ENCODE measurements at places on chromosomes 12 and 14. TPM values are rescaled to one million over a fixed set of nuclear protein-coding genes. Genes with fewer than 3 reads are reported as not detected.

Gene ESPL1
- 16.8 TPM for total RNA-seq

Gene CYP46A1
- not detected for total RNA-seq

Gene EML5
- 2.0 TPM for total RNA-seq

Gene TAS2R7
- total RNA-seq: not detected

Gene DNAJC22
- 9.1 TPM for total RNA-seq
